Hippocampal formation (tissue), 2 donors: ENCODE measurements at places on chromosomes 2 and 18.

DNA sequence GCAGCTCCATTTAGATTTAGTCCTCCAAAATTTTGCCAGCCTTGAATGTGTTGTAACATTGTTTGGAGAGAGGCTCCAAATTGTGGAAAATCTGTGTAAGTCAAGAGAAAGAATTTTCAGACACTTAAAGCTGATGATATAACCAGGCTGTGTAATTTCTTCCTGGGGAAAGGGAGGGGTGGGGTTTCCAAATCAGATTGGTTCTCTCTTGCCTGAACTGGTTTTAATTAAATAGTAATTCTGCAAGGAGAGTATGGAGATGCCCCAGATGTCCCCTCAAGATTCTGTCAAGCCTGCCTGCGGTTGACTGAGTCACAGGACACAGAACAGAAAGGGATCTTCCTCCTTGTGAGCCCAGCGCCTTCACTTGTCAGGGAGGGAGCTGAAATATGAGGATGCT, 54.5 kb downstream of the C18orf63 start:
- no peak for DNase-seq

DNA sequence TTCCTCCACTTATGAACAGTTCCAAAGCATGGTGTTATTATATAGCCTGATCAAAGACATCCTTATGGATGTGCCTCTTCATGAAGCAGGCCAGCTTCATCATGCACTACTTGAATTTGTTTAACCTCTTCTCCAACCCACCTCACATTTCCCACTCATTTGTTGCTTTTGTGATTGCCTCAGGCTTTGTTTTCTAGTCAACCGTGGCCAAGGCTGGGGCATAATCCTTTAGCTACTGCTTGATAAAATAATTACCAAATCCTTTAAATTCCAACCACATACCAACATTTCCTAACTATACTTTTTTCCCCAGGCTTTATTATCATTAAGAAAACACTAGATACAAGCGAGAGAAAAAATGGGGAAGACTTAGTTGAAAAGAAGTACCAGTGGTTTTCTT, 39.6 kb upstream of the SCN1A start:
- no peak for DNase-seq

DNA sequence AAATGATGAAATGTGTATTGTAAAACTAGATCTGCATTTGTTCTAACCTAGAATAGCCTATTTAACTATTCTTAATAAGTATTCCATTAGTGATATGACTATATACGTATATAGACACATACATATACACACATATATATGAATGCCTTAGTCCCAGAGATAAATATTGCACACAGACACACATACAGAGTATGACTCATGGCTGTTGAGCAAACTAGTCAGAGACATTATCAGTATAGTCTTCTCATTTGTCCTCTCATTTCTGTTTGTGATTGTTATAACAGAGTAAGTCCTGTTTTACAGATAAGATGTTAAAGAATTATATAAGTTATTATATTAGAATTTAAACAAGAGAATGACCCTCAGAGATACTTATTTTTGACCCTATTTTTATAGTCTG, 202.5 kb downstream of the CCDC102B start:
- no peak for DNase-seq

DNA sequence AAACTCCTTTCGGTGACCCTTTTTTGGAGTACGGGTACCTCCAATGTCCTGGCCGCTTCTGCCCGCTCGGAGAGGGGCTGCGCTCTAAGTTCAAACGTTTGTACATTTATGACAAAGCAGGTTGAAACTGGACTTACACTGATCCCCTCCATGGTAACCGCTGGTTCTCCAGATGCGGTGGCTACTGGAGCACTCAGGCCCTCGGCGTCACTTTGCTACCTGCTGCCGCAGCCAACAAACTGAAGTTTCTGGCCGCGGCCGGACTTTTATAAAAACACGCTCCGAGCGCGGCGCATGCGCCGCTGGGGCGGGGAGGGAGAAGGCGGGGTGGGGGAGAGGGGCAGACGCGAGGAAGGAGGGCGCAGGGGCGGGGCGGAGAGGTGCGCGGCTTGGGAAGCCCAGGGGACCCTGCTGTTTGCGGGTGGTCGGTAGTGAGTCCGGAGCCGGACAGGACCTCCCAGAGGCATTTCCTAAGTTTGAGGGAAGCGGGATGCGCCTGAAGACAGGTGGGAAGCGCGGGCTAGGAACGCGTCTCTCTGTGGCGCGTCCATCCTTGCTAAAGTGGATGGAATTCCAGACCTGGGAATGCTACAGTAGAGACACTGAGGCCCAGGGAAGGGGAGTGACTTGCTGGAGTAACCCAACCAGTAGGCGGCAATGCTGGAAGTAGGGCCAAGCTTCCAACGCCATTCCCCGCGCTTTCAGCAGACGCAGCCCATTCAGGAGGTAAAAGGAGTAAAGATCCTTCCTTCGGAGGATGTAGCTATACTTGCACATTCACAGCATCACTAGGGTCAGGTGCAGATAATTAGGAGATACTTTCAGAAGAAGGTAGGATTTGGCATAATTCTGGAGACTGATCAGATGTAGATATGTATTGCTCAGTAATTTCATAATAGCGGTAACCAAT, at the start of gene CXCR4:
TSS of gene CXCR4 (minus strand) at position 241 of the 910 bp plus-strand sequence. CDS start at position 152, 89 bp downstream.
- DNase-seq, result peak; percentile 58

DNA sequence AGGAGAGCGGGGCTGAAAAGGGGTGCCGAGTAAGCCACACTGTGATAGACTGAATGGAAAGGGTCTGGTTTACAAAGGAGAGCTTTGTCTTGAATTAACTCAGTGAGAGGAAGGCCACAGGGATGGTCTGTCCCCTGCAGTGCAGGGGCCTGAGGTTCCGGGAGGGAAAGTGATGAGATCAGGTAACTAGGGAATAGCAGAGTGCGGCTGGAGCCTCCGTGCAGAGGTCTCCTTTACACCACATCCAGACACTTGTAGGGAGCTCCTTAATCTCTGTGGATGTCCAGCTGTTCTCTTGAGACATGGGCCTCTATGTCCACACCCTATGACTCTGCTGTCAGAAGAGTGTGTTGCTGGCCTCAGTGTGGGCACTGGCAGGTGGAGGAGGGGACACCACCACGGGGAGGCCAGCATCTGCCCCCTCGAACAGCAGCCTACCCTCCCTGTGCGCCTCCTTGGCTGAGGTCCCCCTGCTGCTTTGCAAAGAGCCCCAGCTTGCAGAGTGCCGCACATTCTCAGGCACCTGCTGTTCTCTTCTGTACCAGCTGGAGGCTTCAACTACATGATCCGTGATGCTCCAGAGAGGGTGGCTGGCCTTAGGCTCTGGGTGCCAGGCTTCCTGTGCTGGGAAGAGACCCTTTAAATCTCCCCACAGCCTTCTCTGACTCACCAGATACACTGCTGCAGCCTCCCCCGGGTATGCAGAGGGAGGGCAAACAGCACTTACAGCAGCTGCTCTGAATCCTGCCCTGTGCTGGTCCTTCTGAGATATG, 25.9 kb downstream of the ENOSF1 start:
- no peak for DNase-seq

DNA sequence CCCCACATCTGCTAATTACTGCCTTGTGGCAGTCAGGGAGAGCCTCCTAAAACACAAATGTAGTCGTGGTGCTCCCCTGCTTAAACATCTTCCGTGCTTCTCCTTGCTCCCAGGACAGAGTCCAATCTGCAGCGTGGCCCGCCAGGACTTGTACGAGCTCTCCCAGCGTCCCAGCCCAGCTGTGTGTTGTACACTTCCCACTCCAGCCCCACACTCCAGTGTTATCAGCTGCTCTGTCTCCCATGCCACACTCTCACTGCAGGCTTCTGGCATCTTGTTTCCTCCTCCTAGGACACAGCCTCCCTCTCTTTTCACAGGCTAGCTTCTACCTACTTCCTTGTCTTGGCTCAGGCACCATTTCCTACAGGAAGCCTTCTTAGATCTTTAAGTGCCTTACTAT, 199.4 kb downstream of the ALPK2 start:
- DNase-seq, result no peak

- DNase-seq, result no peak
Observed at GRCh38 chr18:5979971-5980457, 84.7 kb upstream of the TMEM200C start.

DNA sequence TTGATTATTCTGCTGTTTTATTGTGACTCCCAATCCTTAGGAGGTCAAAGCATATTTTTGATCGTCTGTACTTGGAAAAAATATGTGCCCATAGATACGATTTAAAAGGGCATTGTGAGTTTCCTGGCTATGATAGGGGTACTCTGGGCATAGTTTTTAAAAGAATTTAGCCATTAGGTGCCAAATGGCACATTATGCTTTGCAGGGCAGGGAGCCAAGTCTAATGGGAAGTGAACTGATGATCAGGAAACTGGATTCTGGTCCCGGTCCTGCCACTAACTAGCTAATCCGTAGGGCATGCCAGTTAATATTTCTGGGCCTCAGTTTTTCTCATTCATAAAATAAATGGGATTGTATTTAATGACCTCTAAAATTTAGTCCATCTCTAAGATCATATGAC, 189.3 kb downstream of the LTBP1 start:
- DNase-seq, result no peak

- no peak for DNase-seq
Observed at GRCh38 chr2:236302555-236302954, 38.3 kb upstream of the ASB18 start.

DNA sequence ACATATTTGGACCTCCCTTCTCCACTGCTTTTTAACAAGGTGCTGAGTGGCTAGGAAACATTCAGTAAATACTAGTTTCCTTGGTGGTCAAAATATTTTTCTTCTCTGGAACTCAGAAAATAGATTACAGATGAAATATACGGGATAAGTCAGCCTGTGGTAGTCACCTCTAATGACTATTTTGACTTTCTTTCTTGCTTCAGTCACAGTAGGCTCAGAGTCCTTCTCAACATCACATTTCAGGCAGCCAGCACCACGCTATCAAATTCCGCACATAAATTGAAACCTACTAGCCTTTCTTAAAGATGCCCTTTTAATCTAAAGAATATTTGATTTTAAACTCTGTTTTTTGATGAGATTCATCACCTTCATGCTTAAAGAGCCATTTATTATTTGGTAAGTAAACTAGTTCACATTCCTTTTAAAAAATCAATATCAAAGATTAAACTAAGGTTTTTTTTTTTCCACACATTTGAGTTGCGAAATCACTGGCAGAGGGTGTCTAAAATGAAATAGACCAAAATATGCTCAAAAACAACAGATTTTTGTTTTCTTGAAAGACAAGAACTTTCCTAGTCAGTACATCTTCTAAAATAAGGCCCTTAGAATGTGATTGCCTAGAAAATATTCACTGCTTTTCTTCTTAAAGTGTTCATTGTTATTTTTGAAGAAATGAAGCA, 181.5 kb downstream of the NRXN1 start:
- DNase-seq, result no peak

- no peak for DNase-seq
Observed at GRCh38 chr2:11550302-11550701, 16.5 kb downstream of the GREB1 start.
